NCI-H510A (cell line): ENCODE measurements at places on chromosomes 6 and 20.

DNA sequence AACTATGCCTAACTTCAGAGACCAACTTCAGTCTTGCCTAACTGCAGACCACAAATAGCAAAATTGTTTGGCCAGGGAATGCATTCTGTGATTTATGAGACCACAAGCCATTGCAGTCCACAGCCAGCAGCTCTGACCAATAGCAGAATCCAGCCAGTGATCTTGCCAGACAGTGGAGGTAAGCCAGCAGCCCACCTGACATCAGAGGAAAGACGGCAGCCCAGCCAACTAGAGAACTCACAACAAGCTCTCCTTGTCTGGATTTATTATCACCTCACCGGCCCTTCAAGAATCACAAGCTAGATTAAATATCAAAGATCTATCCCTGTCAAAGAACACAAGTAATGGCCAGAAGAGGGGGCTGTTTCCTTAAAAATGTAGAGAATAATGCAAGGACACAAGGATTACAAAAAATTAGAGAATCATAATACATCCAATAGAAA is 66.5 kb upstream of the SLC35F1 start:
- DNase-seq: no peak

DNA sequence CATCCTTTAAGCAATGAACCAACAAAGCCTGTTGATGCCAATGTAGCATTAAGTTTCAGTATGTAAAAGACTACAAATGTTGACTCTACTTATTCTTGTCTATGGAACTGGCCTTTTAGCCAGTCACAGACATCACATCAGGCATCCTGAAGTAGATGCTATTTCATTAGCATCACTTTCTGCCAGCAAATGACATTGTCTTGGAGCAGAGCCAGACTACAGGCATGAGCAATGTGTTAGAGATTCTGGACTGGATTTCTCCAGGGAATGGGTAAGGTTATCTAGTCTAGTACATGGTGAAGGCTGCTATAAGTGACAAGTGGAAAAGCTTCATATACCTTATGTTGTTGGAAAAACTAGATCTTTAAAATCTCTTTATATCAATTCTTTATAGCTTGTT is 142.9 kb downstream of the ADGRB3 start:
- no peak for DNase-seq

DNA sequence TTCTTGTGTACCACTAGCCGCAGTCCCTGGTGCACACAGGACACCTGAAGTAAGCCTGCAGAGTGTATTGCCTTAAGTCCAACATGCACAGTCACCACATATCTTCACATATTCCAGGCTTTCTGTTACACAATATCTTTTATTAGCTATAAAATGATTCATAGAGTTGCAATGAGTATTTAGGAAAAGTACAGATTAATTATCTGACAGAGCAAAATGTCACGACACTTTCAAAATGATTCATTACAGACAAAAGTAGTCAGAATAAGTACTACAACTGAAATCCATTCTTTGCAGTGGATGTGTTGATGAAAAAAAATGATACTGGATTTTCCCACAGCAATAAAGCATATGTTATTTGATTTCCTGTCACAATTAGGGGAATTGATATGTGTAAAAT is 199.5 kb upstream of the ASCC3 start:
- no peak for DNase-seq

DNA sequence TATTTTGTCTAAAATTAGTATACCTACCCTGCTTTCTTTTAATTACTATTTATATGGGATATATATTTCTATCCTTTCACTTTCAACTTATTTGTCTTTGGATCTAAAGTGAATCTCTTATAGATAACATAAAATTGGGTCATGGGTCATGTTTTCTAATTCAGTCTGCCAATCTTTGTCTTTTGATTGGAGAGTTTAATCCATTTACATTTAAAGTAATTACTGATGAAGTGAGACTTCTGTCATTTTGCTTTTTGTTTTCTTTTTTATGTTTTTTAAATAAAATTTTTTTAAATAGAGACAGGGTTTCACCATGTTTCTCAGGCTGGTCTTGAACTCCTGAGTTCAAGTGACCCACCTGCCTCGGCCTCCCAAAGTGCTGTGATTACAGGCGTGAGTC is 50.5 kb upstream of the PRDM1 start:
- DNase-seq: no peak

DNA sequence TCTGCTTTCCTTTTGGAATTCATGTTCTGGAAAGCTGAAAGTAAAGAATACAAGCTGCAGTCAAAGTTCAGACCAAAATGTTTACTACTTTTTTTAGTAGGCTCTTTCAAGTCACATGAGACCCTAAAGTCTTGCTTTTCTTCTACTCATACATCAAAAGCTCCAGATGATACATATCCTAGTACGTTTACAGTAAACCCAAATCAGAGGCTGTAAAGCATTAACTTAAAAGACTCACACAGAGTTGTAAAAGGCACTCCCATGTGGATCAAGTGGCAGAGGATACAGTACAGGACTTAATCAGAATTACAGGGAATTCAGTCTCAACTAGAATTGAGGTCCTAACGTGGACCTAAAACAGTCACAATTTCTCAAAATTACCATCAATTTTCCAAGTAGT is 40.7 kb downstream of the STK38 start:
- DNase-seq: no peak

- peak; percentile 42 for DNase-seq
Measured at GRCh38 chr6:33815854-33816253, 12.1 kb upstream of the MLN start.

DNA sequence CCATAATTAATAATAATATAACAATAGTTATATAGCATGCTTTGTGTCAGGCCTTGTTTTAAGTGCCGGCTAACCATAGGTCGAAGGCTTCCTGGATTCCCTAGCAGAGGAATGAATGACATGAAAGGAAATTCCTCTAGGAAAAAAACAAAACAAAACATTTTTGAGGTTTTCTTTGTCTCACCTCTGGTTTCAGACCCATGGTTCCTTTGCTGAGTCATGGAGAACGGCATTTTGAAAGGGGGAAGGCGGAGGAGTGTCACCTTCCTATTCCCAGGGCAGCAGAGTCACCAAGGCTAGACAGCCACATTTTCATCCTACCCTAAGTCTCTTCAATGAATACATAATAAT is 25.3 kb upstream of the CCND3 start:
- DNase-seq: no peak

GRCh38 chr6:33693186-33694105 is 18.1 kb downstream of the UQCC2 start:
- DNase-seq: no peak

DNA sequence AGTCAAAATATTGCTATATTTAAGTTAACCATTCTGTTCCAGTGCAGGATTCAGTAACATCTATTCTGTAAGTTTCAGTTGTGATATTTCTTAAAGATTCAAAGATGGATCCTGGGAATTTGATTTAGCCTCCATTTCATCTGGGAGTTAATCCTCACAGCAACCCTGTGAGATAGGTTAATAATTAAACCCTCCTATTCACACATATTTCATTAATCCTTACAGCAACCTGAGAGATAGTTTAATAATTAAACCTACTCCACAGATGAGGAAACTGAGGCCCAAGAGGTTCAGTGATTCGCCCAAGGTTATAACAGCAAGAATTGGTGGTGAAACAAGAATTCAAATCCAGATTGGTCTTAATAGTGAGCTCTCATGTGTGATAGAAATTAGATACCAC is 10.9 kb upstream of the ZBTB2 start:
- DNase-seq: no peak

- no peak for DNase-seq
Measured at GRCh38 chr6:80217794-80218193, 111.3 kb downstream of the BCKDHB start.

GRCh38 chr6:158677906-158678578 is 28.2 kb downstream of the SYTL3 start:
- DNase-seq: no peak

- DNase-seq: no peak
Measured at GRCh38 chr6:7911345-7911725, 747 bp upstream of the TXNDC5 start.
